Germinal center (tissue), 1 donor: ENCODE measurements at places on chromosomes 4 and X.

- no peak for DNase-seq
These were observed 162.5 kb downstream of the IL1RAPL2 start for GRCh38 chrX:104728456-104728855.

- DNase-seq = no peak
These were observed 259.1 kb downstream of the CAMK2D start for GRCh38 chr4:113502476-113502875.

DNA sequence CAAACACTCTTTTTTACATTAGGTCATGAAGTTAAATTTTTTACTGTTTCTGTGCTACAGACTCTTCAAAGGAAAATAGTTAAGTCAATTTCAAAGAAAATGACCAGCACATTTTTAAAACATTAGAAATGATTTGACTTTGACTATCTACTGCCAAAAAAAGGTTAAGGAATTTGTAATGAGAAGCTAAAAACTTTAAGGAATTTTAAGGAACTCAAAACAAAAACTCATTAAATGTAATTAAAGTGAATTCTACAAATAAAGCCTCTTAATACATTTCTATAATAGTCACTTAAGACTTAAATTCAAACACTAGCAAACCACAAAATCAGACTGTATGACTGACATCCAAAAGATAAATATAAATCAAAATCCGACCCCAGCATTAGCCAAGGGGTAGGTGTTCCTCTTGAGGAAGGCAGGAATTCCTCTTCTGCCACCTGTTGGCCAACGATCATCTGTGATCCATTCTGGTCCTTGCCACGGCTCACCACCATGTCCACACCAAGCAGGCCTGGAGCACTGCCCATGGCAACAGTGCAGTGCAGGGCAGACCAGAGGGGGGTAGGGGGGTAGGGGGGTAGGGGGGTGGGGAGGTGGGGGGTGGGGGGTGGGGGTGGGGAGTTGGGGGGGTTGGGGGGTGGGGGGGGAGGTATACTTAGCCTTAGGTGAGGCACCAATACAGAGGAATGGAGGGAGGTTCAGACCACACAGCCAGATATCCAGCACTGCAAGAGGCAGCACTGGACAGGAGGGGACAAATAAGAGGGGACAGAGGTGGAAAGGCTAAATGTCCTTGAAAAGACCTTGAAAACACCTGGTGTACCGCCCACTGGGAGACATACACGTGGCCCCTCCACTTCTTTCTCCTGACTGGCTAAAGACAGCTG lies 287.4 kb downstream of the CHIC1 start:
- DNase-seq = no peak

- no peak for DNase-seq
These were observed 25.7 kb upstream of the RP2 start for GRCh38 chrX:46811121-46811520.

- DNase-seq = no peak
These were observed 121.6 kb downstream of the TMEM144 start for GRCh38 chr4:158331863-158332262.

- no peak for DNase-seq
These were observed 27.2 kb upstream of the UGT2B7 start for GRCh38 chr4:69069085-69069484.

DNA sequence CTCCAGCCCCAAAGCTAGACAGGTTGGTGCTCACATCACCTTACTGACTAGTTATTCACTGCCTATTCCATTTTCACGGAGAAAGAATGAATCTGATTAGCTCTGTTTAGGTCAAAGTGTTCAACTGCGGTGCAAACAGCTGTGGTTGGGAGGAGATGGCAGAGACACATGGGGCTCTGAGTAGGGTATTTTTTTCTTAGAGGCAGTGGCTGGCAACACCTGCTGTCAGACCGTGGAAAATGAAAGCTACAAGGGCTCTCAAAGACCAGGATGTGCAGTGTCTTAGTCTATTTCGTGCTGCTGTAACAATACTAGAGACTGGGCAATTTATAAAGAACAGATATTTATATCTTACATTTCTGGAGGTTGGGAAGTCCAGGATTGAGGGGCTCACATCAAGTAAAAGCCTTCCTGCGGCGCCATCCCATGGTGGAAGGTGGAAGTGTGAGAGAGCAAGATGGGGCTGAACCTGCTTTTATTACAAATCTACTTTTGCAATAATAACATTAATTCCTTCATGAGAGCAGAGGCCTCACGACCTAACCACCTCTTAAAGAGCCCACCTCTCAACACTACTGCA lies 10.6 kb downstream of the NYX start:
- DNase-seq = no peak

DNA sequence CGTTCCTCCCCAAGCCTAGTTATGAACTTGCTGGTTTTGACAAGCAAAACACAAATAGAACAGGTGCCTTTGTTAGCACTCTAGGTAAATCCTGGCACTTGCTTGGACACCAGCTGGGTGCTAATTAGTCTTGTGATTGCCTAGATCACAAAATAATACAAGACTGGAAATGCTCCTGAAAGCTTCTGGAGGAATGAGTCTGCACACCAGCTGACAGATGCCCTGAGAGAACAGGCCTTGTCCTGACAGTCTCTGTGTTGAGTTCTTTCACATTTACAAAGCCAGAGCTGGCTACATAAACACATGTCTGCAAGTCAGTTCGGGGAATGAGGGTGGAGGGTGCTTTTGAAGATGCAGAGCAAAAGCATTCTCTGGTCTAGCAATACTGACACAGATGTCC lies 93.8 kb downstream of the ELOVL6 start:
- no peak for DNase-seq
